ENCODE measurements at places on chromosomes 13 and 19.

DNA sequence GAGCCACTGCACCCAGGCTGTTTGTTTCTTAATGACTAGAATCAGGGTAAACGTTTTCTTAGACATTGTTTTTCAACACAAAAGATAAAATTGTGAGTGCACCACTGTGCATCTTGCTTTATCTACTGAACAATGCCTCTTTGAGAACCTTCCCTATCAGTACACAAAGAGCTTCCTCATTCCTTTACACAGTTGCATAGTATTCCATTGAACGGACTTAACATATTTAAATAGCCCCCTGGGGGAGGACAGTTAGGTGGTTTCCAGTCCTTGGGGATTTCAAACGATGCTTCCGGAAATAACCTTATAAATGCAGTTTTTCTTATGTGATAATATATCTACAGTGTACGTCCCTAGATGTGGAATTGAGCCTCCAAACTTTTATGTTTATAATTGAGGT lies 8.6 kb downstream of the POLD1 start:
- DNase-seq = no peak

- DNase-seq = no peak
Observed at GRCh38 chr19:47227352-47228167, 3.4 kb downstream of the BBC3 start.

GRCh38 chr19:2255112-2255845 lies 938 bp downstream of the JSRP1 start:
- DNase-seq = no peak

GRCh38 chr13:26037302-26037701 lies 14.5 kb downstream of the SHISA2 start:
- DNase-seq = peak; percentile 48

GRCh38 chr19:3034656-3035541 lies 5.8 kb upstream of the TLE2 start:
- DNase-seq = no peak

DNA sequence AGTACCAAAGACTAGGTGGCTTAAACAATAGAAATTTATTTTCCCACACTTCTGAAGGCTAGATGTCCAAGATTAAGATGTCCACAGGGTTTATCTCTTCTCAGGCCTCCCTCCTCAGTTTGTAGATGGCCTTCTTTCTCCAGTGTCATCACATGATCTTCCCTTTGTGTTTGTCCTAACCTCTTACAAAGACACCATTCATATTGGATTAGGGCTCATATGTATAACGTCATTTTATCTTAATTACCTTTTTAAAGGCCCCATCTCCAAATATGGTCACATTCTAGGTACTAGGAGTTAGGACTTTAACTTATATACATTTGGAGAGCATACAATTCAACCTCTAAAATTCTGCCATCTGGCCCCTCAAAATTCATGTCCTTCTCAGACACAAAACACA lies 34.3 kb downstream of the N4BP2L2 start:
- no peak for DNase-seq

DNA sequence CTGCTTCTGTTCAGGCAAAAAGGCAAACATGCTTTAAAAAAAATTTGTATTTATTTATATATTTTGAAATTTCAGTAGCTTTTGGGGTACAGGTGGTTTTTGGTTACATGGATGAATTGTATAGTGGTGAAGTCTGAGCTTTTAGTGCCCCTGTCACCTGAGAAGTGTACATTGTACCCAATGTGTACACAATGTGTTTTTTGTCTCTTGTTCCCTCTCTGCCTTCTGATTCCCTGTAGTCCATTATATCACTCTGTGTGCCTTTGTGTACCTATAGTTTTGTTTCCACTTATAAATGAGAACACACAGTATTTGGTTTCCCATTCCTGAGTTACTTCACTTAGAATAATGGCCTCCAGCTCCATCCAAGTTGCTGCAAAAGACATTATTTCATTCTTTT lies 77.4 kb downstream of the PDS5B start:
- DNase-seq = no peak

DNA sequence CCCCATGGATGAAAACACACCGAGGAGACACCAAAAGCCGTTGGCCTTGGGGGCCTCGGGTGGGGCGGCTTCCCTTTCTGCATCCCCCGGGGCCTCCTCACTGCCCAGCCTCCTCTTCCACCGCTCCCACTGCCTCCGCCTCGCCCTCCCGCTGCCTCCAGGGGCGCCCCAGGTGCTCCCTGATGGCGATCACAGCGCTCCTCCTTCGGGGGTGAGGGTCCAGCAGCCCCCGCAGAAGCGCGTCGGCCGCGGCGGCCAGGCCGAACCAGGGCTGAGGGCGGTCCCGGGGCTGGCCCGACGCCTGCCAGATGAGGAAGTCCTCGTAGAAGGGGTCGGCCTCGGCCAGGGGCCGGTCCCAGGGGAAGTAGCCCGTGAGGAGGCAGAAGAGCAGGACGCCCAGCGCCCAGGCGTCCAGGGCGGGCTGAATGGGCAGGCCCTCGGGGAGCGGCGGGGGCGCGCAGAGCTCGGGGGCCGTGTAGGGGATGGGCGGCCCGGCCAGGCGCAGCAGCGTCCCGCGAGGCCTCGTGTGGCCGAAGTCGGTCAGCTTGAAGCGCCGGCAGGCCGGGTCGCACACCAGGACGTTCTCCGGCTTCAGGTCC lies 7.2 kb downstream of the SBK2 start:
- DNase-seq = no peak

DNA sequence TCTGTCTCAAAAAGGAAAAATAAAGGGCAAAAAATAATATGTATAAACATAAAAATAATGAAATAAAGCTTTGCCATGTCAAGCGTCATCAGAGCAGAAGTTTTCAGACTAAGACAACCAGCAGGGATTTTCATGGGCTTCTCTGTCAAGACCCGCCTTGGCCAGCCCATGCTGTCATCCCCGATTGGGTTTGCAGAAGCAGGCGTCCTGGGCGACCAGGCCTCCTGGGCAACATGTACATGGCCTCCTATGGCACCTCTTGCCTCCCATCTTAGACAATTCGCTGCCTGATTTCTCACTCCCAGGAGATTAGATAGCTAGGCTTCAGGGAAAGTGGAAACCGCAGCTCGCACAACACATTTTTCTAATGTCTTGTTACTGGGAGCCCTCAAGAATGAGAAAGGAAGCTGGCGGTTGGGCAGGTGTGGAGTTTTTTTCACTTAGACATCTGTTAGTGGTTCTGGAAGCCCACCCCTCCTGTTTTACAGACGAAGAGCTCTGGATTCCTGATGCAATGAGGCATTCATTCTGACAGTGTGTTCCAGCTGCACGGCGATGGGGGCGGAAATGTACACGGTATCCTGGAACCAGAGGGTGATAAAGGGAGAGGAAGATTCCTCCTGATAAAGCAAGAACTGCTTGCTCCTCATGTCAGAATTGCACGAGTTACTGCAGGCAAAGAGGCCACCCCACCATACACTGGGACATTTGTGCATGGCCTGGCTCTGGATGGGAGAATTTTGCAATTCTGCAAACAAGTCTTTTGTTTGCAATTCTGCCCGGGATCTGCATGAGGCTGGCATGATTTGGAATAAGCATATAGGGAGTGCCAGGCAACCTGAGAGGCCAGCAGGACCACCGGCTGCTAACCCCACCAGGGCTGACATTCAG lies 47.4 kb upstream of the KATNAL1 start:
- no peak for DNase-seq

GRCh38 chr19:14301150-14301549 lies 80.1 kb upstream of the ADGRE5 start:
- DNase-seq = no peak

GRCh38 chr13:79548902-79549301 lies 67.9 kb downstream of the NDFIP2 start:
- peak; percentile 4 for DNase-seq

- DNase-seq = no peak
Observed at GRCh38 chr19:33641261-33641660, 19.5 kb downstream of the CHST8 start.

DNA sequence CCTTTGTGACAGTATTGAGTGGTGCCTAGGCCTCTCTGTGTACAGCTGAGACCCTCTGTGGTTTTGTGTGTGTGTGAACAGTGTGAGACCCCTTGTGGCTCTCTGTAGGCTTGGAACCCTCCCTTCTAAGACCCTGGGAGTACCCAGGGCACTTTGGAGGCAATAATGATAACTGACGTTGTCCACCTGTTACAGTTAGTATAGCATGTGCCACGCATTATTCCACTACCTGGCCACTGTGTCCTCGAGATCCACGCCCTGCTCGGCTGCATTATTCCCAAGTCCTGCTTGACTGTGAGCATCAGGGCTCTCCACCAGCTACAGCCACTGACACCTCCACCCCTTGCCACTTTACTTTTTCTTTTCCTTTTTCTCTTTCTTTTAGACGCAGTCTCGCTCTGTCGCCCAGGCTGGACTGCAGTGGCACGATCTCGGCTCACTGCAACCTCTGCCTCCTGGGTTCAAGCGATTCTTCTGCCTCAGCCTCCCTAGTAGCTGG lies 2.0 kb downstream of the GRAMD1A start:
- DNase-seq = no peak

GRCh38 chr19:8224394-8225145 lies 15.4 kb downstream of the CERS4 start:
- DNase-seq = no peak

- DNase-seq = no peak
Observed at GRCh38 chr19:56026769-56027168, 40.2 kb downstream of the NLRP5 start.

GRCh38 chr13:98957731-98958442 lies 20.0 kb downstream of the DOCK9 start:
- DNase-seq = no peak

- no peak for DNase-seq
Observed at GRCh38 chr13:101150998-101151397, 265.3 kb downstream of the NALCN start.

- DNase-seq = no peak
Observed at GRCh38 chr19:42306646-42307045, 4.2 kb upstream of the PAFAH1B3 start.

GRCh38 chr13:30119476-30119875 lies 187.9 kb downstream of the KATNAL1 start:
- no peak for DNase-seq

GRCh38 chr13:39451301-39451700 lies 151.7 kb downstream of the LHFPL6 start:
- peak; percentile 20 for DNase-seq

DNA sequence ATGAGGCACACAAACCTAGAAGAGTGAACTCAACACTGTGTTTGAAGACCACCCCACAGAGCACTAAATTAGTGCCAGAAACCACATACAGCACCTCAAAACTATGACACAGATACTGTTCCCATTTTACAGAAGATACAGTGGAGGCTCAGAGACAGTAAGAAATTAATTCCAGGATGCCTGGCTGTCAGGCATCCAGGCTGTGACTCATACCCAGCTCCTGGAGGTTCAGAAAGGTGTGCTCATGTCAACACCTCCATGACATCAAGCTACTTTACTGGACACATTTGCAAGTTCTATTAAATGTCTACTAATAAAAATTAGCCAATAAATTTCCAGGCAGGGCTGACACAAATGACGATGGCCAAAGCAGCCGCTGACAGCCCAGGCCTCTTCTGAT lies 176.3 kb downstream of the ABCC4 start:
- DNase-seq = no peak

DNA sequence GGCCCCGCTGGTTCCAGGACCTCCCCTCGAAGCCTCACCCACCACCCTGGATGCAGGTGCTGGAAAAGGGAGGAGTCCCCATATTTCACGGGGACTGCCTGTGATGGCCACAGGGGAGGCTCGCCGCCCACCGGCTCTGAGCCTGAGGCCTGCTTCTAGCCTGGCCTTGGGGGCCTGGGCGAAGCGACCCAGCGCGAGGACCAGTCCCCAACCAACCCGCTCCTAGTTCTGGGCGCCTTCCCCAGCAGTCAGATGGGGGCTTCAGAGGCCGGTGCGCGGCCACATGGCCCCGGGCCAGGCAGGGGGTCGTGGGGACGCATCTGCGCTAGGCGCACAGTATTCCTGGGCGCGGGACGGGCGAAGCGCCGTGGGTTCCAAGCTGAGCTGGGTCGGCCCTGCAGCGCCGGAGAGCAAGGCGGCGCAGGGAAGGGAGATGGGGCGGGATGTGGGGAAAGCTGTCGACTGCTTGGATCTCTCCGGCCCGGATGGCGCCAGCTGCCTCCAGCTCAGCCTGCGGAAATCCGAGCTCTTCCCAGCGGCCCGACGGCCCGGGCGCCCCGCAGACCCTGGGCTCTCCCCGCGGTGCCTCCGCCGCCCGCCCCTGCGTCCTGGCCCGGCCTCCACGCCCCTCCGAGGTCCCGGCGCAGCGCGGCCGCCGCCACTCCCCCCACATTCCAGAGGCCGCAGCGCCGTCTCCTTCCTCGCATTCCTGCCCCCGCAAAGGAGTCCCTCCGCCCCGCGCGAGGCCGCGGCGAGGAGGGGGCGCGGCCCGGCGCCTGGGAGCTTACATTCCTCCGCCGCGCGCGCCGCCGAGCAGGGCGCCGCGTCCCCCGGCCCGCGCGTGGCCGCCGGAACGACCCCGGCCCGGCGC lies at the start of gene WTIP:
Gene WTIP (plus strand): TSS at position 788 of the 871 bp plus-strand sequence. CDS start 217 bp downstream, outside the sequence.
- no peak for DNase-seq

GRCh38 chr19:15633082-15633835 lies 7.4 kb upstream of the CYP4F3 start:
- DNase-seq = no peak

GRCh38 chr13:27026396-27026795 lies 145.2 kb downstream of the USP12 start:
- DNase-seq = no peak

DNA sequence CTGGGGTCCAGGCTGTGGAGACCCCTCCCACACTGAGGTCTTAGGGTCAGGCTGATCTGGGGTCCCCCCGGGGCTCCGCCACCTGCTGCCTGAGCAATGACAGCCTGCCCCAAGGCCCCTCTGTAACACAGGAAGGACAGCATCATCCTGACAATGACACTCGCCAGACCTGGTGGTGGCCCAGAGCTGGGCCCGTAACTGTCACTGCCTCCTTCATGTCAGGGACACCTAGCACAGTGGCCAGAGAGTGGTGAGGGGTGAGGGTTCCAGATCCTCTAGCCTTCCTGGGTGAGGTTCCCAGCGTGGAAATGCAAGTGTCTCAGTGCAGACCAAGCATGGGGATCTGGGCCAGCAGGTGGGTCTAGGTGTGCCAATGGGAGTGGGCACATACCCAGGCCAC lies 27.8 kb downstream of the OPA3 start:
- DNase-seq = no peak

GRCh38 chr13:23620211-23620610 lies 50.0 kb downstream of the TNFRSF19 start:
- DNase-seq = no peak

- DNase-seq = no peak
Observed at GRCh38 chr19:15815306-15815705, at the start of gene OR10H1. Gene OR10H1 (minus strand): TSS chr19:15815664. CDS start chr19:15808037, 7,627 bp downstream.

DNA sequence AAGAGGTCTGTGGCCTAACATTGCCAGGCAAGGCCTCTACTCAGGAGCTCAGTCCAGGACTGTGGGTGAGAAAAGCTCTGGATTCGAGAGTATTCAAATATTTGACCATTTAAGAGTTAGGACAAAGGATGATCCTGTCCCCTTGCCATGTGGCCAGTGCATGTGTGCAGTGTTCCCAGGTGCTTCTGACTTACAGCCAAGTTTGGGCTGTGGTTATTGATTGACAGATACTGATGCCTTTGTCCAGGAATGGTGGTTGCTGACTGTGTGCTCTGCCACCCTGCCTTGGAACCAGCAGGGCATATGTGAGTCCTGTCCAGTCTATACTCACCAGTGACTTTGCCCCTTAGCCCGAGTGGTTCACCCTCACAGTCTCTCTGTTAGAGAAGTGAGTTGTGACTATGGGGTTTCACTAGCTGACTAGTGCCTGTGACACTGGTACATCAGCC lies 51.9 kb downstream of the GARRE1 start:
- no peak for DNase-seq
